ENCODE measurements at places on chromosomes 4 and X.

GRCh38 chrX:114959729-114960128, 57.7 kb downstream of the IL13RA2 start:
- peak; percentile 12 for DNase-seq

DNA sequence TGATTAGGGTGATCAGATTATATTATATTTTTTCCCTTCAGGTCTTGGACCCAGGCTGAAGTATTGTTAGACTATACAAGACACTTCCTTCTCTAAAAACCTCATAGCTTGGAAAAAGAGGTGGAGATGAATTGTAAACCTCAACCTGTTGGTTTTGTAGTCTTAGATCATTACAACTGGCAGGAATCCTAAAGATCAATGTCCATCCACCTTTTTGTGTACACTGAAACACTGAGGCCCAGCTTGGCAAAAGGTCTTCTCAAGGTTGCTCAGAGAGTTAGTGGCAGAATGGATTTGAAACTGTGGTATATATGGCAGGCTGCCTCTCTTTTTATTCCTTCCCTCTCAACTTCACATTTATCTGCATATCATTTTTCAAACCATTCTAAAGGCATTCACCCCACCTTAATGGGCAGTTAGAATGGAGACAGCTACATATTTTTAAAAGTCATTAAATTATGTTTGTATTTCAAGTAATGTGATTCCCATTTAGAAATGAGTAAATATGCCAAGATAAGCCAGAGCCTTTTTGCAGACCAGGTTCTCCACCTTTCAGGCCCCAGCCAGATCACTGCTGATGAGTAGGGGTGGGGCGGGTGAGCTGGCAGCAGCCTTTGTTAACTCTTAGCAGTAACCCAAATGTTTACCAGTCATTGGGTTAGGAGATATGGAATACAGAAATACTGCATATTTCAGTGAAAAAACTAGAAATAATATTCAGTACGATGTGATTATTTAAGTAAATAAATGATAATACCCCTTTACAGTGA, 243.2 kb upstream of the F9 start:
- DNase-seq: no peak

DNA sequence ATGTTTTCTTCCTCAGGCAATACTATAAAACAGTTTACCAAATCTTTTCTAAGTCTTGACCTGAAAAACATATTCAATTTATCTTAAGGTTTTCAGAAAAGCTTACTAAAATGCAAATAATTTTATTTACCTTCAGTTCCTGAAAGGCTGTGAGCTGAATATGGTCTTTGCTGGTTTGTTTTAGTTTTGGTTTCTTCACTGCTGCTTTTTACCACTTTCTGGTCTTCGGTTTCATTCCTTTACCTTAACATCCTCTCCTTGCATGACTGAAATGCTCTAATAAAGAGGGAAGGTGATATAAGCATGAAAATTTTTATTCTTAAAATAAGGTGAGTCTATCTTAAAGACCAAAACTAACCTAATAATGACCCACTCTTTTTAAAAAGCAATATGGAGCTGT, 97.1 kb upstream of the NRK start:
- no peak for DNase-seq

- no peak for DNase-seq
Measured at GRCh38 chrX:81925812-81926211, 723.9 kb downstream of the SH3BGRL start.

DNA sequence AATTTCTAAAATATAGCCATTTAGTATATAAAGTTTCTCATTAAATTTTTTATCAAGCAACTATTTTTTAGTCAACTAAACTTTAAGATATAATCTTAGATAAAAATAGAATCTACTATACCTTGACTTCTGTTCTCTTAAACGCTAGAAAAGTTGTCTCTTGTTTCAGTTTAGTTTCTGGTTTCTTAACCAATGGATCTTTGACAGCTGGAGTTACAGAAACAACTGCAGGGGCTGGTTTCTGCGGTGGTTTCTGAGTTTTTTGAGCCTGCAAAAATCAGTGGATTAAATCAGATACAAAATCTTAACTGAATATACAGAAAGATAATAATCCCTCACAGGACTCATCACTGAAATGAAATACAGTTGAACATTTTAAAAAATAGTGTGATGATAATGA, 21.9 kb downstream of the INTS12 start:
- no peak for DNase-seq
